ENCODE measurements at places on chromosomes 11 and 22.
A peak's percentile ranks its signal among the peaks of the same experiment; 100 is the strongest.

DNA sequence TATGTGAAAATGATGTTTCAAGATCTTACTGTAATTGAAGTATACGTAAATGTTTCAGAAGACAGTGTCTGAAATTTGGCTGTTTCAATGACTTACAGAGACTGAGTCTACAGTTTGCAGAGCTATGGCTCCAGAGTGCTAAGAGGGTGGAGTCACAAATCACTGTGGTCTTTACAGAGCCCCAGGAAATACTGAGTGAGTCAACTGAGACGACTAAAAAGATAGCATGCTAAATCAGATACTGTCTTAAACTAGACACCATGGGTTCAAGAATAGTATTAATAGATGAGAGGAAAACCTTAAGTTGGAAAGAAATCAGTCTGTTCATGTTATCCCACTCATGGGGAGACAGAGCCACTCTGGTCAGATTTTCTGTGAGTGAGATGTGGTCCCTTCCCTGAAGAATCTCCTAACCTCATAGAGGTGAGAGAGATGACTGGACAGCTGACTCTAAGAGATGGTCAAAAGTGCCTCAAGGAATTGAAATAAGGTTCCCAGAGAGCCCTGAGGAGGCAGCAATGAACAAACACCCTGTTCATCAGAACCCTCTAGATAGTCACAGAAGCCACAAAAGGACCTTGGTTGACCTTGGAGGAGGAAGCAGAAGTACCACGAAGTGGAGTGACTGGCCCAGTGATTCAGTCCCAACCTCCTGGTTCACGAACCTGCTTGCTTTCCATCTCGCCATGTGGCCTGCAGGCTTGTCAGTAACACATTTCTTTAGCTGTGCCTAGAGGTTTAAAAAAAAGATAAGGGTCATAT is 30.2 kb downstream of the C11orf91 start:
- no peak for DNase-seq

GRCh38 chr11:67437082-67437808 is at the start of gene PTPRCAP:
Gene PTPRCAP (minus strand): TSS chr11:67437682. CDS start chr11:67437619, 63 bp downstream.
- DNase-seq: no peak

GRCh38 chr22:27306771-27307170 is 494.8 kb downstream of the MN1 start:
- no peak for DNase-seq

DNA sequence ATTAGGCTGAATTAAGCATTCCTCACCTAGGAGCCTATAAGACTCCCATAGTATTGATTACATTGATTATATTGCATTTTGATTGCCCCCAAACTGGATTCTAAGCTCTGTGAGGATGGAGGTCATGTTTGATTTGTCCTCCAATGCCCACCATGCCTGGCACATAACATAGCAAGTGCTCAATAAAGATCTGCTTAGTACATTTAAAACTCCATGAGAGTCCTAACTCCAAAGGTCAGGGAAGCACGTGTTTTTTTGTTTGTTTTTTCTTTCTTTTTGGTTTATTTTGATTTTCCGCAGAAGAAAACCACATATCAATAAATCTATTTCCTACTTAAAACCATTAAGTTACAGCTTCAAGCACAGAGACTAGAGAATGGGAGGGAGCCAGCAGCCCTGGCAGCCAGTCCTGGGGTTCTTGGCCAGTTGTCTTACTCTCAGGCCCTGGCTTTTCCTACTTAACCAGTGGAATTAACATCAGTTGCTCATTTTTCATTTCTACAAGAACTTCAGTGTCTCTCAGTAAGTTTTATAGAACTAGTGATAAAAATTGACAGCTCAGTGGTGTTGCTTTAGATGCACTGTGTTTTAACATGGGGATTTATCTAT is 429.9 kb upstream of the CCDC90B start:
- no peak for DNase-seq

DNA sequence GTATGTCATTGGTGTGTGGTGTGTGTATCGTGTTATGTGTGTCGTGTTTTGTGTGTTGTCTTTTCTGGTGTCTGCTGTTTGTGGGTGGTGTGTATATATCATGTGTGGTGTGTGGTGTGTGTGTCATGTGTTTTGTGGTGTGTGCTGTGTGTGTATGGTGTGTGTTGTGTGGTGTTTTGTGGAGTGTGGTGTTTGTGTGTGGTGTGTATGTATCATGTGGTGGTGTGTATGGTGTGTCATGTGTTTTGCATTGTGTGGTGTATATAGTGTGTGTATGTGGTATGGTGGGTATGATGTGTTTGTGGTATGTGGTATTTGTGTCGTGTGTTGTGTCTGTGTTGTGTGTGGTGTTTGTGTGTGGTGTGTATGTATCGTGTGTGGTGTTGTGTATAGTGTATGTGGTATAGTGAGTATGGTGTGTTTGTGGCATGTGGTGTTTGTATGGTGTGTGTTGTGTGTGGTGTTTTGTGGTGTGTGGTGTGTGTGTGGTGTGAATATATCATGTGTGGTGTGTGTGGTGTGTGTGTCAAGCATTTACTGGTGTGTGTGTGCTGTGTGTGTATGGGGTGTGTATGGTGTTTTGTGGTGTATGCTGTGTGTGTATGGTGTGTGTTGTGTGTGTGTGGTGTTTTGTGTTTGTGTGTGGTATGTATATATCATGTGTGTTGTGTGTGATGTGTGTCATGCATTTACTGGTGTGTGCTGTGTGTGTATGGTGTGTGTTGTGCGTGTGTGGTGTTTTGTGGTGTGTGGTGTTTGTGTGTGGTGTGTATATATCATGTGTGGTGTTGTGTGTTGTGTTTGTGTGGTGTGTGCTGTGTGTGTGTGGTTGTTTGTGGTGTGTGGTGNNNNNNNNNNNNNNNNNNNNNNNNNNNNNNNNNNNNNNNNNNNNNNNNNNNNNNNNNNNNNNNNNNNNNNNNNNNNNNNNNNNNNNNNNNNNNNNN is 12.7 kb downstream of the PIM3 start:
- no peak for DNase-seq

DNA sequence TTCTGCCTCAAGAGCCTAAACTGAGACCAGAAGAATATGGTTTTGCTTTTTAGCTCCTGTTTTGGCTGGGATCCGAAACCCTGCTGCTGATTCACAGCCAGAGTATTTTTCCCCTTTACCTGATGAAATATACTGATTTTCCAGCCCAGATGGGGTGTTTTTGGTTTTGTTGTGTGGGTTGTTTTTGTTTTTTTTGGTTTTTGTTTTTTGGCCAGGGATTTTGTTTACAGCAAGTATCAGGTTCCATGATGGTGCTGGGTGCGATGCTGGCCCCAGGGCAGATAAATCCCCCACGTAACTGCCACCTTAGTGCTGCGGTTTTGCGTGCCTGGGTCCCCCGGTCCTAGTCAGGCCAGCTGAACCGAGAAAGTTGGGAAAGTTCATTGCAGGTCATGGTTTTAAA is 103.7 kb downstream of the ZBTB16 start:
- no peak for DNase-seq

GRCh38 chr11:18471995-18472394 is 16.3 kb downstream of the LDHAL6A start:
- DNase-seq: no peak

- no peak for DNase-seq
Observed at GRCh38 chr22:29663180-29663821, 56.5 kb upstream of the CABP7 start.

DNA sequence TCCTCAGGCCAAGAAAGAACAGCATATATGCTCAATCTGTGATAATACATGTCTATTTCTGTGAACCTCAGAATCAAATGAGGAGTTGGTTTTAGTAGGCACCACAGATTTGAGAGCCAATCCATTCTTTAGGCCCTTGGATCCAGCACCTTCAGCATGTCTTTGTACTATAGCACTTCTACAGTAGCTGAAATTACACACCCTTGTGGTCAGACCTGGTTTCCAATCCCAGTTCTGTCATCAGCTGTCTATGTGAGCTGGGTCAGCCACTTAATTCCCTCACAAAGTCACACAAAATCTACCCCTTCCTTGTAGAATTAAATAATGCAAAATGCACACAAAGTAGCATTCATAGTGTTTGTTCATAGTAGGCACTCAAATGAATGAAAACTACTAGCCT is 381.3 kb upstream of the LARGE1 start:
- no peak for DNase-seq

GRCh38 chr11:33668468-33668825 is 32.2 kb downstream of the C11orf91 start:
- no peak for DNase-seq

DNA sequence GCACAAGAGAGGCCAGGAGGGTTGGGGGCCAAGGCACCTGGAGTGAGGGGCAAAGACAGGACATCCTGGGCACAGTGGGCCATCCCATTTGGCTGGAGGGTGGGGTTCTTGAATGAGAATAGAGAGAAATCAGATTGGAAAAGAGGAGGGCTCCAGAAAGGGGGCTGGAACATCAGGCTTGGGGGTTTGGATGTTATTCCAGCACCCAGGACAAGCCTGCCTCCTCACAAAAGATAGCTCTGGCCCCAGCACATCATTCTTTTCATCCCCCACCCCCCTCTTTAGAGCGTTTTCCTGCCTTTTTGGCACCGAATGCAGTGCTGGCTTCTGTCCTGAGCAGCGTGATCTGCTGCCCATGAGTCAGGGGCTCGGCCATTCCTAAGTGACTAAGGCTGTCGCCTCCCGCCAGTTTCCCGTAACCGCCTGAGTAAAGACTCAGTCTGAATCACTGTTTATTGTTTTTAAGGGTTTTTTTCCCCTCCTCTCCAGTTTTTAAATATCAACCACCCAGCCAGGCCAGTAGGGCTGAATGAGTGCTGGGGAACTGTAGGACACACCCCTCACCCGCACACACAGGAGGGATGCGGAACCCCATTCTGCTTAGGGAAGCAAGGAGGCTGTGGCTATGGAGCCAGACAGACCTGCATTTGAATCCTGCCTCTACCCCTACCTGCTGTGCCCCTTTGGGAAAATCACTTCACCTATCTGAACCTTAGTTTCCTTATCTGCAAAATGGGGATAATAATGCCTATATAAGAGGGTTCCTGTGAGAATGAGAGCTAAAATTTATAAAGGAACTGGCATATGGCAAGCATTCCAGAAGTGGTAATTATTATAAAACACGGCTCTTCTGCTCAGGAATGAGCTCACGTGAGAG is 32.4 kb upstream of the NAV2 start:
- DNase-seq: peak; percentile 66

GRCh38 chr11:61345170-61345610 is 12.2 kb downstream of the TKFC start:
- DNase-seq: no peak

- no peak for DNase-seq
Observed at GRCh38 chr11:124884340-124884739, 13.3 kb downstream of the ROBO4 start.

- no peak for DNase-seq
Observed at GRCh38 chr11:60889869-60890311, 16.5 kb downstream of the PRPF19 start.

DNA sequence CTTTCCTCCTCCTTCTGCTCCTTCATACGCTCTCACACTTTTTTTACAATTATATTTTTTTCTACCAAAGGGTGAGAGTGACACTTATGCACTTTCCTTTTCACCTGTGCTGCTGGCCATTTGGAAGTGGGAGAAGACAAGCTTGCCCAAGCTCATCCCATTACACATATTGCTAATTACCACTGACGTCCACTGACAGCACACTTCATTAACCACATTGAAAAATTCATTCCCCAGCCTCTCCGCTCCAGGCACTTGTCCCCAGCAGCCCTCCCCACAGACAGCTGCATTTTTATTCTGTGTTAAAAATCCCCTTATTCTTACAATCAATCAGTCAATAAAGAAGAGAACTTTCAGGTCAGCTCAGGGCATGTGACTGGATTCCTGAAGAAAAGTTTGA is 175.1 kb downstream of the LRRC4C start:
- DNase-seq: no peak

GRCh38 chr22:31020334-31020733 is 51.3 kb downstream of the TUG1 start:
- DNase-seq: no peak

DNA sequence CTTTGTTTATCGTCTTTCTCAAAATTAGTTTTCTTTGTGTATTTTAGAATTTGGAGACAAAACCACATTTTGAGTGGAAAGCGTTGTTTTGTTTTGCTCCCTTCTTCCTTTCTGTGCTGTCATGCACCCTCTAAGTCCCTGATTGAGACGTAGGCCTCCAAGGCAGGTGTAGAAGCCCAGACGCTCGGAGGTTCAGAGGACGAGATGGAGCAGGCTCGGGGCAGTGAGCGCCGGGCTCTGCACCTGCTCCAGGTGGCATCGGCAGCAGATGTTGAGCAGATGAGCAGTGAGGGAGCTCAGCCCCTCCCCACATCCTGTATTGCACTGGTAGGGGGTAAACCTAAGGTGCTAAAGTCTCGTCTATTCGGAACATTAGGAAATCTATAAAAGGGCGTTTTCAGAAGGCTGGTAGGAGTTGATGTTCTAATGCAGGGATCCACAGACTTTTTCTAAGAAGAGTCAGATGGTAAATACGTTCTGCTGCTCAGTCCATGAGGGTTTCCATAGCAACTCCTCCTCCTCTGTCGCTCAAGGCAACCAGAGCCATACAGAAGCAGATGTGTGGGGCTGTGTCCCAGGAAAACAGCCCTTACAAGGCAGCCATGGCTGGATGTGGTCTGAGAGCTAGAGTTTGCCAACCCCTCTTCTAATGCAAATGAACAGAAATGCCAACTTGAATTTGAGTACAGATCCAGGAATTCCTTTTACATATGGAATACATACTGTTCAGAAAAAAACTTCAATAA is 724.2 kb downstream of the BRD1 start:
- no peak for DNase-seq

- DNase-seq: peak; percentile 50
Observed at GRCh38 chr11:12086271-12087074, 23.9 kb upstream of the MICAL2 start.

DNA sequence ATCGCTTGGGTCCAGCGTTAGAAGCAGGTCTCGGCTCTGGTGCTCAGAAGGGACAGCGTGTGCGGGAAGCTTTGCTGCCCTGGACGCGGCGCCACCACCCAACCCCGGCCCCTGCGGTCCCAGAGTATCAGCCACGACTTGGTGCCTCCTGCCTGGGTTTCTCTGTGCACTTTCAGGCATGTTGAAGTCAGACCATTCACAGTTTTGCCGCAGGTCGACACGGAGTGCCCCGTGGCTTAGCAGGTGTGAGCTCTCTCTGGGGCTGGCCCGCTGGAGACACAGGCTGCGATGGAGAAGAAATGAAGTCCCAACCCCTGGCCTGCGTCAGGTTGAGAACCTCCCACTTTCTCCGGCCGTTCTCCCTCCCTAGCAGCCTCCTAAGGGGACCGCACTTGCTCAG is 494.5 kb downstream of the BRD1 start:
- no peak for DNase-seq

GRCh38 chr11:8983552-8983951 is 19.3 kb upstream of the TMEM9B start:
- no peak for DNase-seq

- DNase-seq: no peak
Observed at GRCh38 chr11:116215471-116216113, 557.2 kb downstream of the BUD13 start.

- no peak for DNase-seq
Observed at GRCh38 chr11:130992788-130993187, 76.5 kb upstream of the SNX19 start.

- DNase-seq: peak; percentile 87
Observed at GRCh38 chr11:123478352-123478987, 48.4 kb downstream of the GRAMD1B start.

- DNase-seq: peak; percentile 36
Observed at GRCh38 chr11:64734811-64735724, 8.9 kb downstream of the RASGRP2 start.

GRCh38 chr11:46319074-46319453 is 28.2 kb upstream of the DGKZ start:
- DNase-seq: no peak

Data from suppressor macrophage treated with lipopolysaccharide for 4 hours (primary cell).